ENCODE measurements at places on chromosomes 1 and 21. TPM values are rescaled to one million over a fixed set of nuclear protein-coding genes. Genes with fewer than 3 reads are reported as not detected.

Gene CNKSR1
- total RNA-seq: 3.7 TPM

Gene C1QB
- not detected for total RNA-seq

Gene NEGR1
- total RNA-seq: not detected

Gene CRYBG2
- total RNA-seq: 1.8 TPM

Gene PRDM2
- 432 TPM for total RNA-seq

Gene OR2T29
- total RNA-seq: 1.9 TPM

Measured in B cell (primary cell).